Stimulated activated CD8-positive, alpha-beta memory T cell treated with anti-CD3 and anti-CD28 coated beads, Interleukin-15, amount 100 ng/mL, for 4 hours (primary cell): ENCODE measurements at places on chromosomes 4 and X.

DNA sequence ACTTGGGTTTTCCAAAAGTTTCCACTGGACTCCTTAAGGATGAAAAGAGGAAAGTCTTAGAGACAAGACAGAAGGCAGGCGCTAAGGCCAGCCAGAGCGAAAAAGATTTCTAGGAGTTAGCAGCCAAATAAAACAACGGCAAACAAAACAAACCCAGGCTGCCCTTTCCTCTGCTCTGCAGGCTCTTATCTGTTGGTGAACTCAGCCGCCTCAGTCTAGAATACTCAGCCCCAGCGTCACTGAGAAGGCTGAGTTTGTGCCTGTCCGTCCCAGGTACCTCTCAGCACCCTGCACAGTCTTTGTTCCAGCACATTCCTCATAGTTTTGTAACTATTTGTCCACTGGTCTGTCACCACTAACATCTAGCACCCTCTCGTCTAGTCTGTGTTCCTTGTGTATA, 75.6 kb upstream of the FAM9C start:
- DNase-seq: no peak

DNA sequence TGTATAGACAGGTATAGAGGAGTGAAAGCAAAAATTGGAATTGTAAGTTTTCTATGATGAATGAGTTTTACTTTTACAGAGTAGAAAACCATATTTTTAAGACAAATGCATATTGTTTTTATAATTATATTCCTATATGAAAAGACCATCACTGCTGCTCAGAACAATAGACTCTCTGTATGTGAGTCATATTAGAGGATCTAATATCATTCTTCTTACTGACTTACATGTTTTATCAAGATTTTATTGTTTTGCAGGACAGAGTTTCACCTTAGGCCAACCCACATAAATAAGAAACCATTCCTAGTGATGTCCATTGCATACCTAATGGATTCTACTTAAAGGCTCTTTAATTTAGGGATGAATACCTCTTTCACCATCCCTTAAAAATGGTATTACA, 88.6 kb downstream of the NR3C2 start:
- no peak for DNase-seq

GRCh38 chr4:144967161-144967560, 130.8 kb downstream of the ANAPC10 start:
- no peak for DNase-seq

- no peak for DNase-seq
These were observed 47.1 kb downstream of the NDST3 start for GRCh38 chr4:118081434-118081833.

DNA sequence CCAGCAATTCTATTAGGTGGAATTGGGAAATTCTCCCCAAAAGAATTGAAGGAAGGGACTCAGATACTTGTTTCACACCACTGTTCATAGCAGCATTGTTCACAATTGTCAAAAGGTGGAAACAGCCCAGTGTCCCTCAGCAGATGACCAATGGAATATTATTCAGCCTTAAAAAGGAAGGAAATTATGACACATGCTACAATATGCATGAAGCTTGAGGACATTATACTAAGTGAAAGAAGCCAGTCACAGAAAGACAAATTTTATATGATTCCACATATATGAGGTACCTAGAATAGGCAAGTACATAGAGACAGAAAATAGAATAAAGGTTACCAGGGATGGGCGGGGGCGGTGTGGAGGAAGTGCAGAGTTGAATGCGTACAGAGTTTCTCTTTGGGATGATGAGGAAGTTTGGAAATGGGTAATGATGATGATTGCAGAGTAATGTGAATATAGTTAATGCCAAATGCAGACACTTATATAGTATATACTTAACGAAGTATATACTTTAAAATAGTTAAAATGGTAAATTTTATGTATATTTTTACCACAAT, 29.6 kb downstream of the DOCK11 start:
- no peak for DNase-seq

DNA sequence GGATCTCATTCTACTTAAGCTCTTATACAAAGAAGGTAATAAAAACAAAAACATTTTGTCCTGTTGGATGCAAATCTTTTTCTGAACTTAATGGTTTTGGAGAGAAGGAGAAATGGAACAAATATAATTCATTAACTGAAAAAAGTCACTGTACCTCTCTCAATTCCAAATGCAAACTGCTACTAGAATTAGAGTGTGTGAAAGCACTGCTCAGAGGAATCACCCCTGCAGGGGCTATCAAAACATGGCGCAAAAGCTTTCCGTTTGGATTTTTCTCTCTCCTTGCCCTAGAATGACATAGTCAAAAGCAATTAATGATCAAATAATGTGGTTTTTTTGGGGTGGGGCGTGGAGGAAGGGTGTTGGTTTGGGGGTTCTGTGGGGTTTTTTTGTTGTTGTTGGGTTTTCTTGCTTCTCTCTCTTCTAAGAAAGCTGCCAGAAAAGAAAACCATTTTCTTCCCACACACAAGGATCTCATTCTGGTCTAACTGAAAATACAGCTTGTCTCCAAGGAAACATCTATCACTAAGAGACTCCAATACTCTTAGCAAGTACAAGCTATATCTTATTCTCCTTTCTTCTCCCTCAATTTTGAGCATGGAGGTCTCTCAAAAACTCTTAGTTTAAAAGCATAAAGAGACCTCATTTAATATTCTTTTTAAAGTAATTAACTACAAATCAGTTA, 41.6 kb downstream of the USP46 start:
- no peak for DNase-seq

DNA sequence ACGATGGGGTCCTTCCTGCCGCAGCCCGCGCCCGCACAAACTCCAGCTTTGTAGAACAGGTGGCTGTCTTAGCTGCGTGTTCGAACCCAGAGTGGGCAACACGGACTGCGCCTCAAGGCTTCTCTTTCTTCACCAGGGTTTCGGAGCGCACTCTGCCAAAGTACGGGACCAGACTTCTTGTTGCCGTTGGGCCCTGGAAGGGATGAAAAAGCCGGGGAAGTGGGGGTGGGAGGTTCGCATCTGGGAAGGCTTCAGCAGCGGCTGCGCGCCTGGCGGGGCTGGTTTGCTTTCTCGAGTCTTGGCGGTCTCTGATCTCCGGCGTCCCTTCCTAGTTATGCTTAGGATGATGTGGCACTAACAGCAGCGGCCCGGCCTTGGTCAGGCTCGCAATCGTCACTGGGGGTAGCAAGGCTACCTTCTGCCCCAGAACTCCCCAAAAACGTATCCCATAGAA, 673 bp downstream of the PARM1 start:
- no peak for DNase-seq

GRCh38 chrX:13220916-13221315, 98.9 kb downstream of the ATXN3L start:
- DNase-seq: no peak

- DNase-seq: no peak
These were observed 23.1 kb downstream of the SETD7 start for GRCh38 chr4:139532947-139533346.

DNA sequence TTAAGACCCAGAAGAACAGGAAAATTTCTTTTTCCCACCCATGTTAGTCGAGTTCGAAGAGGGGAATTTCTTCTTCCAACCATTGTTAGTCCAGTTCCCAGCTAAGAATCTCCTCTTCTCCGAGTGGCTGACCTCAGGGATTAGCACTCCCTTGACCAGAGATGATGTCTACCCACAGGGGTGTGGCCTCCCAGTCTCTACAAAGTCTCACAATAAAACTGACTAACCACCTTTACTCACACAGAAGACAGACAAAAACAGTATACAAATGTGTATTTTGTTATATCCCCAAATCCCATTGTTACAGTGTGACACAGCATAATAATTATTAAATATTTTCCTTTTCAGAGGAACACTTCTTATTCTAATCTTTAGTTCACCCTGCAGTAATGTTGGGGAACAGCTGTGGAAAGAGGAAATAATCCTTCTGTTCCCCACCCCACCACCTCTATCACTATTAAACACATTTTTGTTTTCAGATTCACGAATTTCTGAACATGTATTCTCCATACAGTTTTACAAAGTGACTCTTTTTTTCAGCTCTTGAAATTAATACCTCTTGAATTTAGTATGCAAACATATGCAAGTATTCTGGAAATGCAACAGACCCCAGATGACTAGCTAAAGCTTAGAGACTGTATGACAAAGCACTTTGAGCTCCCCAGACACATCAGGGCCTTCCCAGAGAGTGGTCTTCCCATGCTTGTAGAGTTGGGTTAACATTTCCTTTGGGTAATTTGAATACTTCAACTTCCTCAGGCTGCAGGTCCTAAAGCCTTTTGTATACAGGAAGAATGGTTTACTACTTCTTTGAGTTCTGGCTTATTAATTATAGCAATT, 62.5 kb upstream of the NFKB1 start:
- no peak for DNase-seq

DNA sequence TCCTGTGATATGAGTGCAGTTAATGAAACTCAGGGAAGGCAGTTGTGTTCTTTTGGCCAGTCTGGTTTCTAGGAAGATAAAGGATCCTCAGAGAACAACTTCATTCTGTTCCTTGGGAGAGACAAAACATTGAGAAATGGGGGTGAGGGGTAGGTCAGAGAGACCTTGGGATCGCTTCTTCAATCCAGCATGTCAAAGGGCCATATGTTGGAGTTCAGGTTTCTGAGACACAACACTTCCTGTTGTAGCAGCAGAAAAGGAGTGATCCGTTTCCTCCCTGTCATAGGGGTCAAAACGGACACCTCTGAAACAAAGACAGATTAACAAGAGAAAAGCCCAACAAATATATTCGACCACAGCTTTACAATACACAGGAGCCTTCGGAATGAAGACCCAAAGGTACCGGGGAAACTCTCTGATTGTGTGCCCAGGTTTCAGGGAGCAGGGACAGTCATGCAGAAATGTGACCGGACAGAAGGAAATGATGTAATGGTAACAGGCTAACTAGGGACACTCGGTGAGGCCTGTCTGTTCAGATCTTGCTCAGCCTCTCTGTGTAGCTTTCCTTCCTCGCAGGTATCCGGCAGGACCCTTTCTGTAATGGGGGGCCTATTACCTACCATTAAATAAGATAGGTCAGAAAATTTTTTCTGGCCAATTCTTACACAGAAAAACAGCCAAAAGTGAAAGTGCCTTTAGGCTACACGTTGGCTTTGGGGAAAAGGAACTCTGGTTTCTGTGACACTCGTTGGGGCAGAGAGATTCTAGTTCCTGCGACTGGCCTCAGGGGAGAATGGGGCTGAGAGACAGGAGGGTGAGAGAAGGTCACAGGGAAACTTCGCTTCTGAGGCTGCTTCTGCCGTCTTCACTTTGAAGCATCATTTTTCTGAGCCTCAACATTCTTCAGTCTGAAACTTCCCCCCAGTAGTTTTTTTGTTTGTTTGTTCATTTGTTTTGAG, 103.3 kb upstream of the TLR3 start:
- DNase-seq: no peak

GRCh38 chr4:144495944-144496343, 150.0 kb upstream of the HHIP start:
- DNase-seq: no peak

GRCh38 chr4:170849969-170850368, 760.2 kb upstream of the AADAT start:
- no peak for DNase-seq

DNA sequence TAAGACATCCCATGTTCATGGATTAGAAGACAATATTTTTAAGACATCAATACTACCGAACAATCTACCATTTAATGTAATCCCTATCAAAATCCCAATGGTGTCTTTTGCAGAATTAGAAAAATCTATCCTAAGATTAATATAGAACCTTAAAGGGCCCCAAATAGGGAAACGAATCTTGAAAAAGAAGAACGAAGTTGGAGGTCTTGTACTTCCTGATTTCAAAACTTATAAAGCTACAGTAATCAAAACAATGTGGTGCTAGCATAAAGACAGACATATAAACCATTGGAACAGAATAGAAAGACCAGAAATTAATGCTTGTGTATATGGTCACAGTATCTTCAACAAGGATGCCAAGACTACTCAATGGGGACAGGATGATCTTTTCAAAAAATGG, 42.0 kb downstream of the CENPE start:
- no peak for DNase-seq

DNA sequence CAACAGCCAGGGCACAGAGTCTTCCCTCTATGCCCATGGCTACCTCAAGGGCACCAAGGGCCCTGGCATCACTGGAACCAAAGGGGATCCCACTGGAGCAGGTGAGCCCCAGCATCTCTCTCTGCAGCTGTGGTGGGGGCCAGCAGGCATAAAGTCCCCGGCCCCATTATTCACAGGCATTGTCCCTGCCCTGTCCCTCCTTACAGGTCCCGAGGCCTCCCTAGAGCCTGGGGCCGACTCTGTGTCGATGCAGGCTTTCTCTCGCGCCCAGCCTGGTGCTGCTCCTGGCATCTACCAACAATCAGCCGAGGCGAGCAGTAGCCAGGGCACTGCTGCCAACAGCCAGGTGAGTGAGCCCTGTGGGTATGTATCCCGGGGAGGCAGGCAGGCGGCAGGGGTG, 12.3 kb upstream of the UBA1 start:
- no peak for DNase-seq

GRCh38 chrX:68832516-68833447, 4.0 kb downstream of the EFNB1 start:
- DNase-seq: no peak

DNA sequence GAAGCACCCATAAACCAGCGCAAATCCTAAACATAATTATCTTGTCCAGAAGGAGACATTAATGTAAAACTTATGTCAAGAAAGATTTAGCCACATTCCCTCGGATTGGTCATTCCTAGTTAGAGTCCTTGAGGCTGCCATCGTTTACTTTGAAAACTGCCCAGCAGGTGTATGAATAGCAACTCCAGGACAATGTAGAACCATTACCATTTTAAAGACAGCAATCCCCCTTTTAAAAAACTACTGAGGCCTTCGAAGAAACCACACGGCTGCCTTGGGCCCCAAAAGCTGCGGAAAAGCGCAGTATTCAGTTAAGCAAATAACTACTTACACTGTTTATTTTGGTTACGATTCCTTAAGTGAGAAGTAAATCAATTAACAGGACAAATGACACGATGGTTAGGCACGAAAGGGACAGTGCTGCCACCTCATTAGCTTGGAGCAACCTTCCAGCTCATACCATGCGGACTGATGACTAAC, 822 bp upstream of the SGMS2 start:
- no peak for DNase-seq

GRCh38 chr4:14124816-14125215, 497.3 kb upstream of the BOD1L1 start:
- DNase-seq: no peak

DNA sequence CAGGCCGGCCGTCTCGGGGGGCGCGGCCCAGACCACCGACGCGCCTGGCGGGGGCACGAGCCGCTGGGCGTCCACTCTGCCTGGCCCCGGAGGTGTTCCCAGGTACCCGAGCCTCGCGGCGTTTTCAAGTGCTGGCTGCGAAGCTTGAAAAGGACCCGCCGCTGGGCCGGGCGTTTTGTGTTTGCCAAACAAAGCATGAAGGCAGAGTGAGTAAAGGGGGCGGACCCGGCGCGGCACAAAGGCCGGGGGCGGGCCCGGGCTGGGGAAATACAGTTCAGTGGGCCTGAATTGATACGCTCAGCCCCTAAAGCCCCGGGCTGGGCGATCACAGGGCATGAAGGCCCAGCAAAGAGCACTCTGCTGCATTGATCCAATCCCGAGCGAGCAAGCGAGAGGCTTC, 65.4 kb downstream of the SOX3 start:
- no peak for DNase-seq

DNA sequence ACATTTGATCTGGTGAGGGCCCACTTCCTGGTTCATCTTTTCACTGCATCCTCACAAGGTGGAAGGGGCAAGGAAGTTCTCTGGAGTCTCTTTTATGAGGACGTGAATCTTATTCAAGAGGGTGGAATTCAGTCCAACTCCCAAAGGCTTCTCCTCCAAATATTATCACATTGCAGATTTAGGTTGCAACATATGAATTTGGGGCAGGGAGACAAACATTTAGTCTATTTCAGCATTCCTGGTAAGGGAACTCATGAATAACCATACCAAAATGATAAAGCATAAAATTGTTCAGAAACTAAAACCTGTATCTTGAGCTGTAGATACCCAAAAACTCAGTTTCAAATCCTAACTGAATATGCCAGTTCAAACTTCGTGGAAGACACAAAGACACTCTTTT, 246.8 kb downstream of the QDPR start:
- DNase-seq: no peak
